ENCODE measurements at places on chromosomes 7 and 10. TPM values are rescaled to one million over a fixed set of nuclear protein-coding genes. Genes with fewer than 3 reads are reported as not detected.

DNA sequence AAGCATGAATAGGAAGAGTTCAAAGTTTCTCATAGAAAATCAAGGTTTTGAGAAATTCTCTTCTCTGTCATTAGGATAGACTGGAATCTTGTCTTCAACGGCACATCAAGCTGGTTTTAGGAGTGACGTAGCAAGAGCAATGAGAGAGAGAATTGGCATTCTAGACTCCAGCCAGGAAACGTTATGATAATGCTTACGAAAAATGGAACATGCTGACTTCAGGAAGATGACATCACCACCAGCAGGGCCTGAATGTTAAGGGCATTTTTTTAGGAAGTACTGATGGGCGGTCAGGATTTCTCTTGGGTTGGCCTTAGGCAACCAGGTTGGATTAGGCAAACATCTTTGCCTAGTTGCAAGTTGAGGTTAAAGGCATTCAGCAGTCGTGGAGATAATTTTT is 213.2 kb upstream of the CTBP2 start:
- no peak overlapping the region for H3K27ac ChIP-seq
- no peaks in the 10 kb centered on the region for H3K4me1 ChIP-seq
- peaks cover 7% of the 10 kb centered on the region for H3K27me3 ChIP-seq
- DNase-seq, result no peak

GRCh38 chr7:46685051-46685450 is 764.0 kb upstream of the IGFBP3 start:
- no peaks in the 10 kb centered on the region for H3K27me3 ChIP-seq
- H3K4me1 ChIP-seq, result no peaks in the 10 kb centered on the region
- no peak overlapping the region for H3K4me3 ChIP-seq
- no peak overlapping the region for H3K27ac ChIP-seq
- H3K36me3 ChIP-seq, result no peaks in the 10 kb centered on the region

DNA sequence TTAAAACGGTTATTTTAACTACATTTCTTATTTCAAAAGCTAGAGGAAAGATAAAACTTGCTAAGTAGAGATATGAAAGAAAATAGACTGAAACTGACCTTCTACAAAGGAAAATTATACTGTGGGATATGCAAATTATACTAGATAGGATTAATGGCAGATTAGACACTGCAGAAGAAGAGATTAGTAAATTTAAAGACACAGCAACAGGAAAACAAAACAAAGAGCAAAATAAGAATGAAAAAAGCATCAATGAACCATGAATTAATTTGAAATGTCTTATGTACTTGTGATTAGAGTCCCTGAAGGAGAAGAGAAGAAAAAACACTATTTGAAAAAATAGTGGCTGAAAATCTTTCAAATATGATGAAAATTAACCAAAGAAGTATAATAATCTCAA is 52.3 kb downstream of the RNF32 start:
- H3K4me1 ChIP-seq, result peaks cover 5% of the 10 kb centered on the region
- H3K27ac ChIP-seq, result no peak overlapping the region
- H3K4me3 ChIP-seq, result no peak overlapping the region
- peaks cover 50% of the 10 kb centered on the region for H3K36me3 ChIP-seq
- no peak for DNase-seq

ATG9B gene
- 12.3 TPM for total RNA-seq

GRCh38 chr10:101089520-101090299 is 27.9 kb downstream of the KAZALD1 start:
- H3K27ac ChIP-seq, result no peak overlapping the region
- H3K4me1 ChIP-seq, result no peaks in the 10 kb centered on the region
- H3K27me3 ChIP-seq, result peaks cover 58% of the 10 kb centered on the region
- no peaks in the 10 kb centered on the region for H3K36me3 ChIP-seq
- no peak overlapping the region for H3K4me3 ChIP-seq

DNA sequence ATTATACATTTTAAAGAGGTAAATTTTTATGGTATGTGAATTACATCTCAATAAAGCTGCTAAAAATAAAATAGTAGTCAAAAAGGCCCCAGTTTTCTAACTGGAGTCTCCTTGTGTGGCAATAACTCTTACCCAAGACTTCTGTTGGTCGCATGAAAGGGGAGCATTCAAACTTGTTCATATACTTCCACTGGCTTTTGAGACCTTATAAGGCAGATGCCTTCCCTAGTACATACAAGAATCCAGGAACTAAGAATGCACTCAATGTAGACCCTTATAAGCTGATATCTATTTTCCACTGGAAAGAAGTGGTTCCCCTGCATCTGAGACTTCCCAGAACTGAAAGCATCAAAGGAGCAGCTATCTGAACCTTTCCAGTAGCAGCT is 13.0 kb downstream of the BCAP29 start:
- DNase-seq, result no peak
- peaks cover 3% of the 10 kb centered on the region for H3K4me1 ChIP-seq
- H3K27ac ChIP-seq, result no peak overlapping the region
- no peaks in the 10 kb centered on the region for H3K27me3 ChIP-seq

GRCh38 chr10:100339236-100339635 is 7.8 kb upstream of the SCD start:
- DNase-seq, result no peak
- H3K27ac ChIP-seq, result peak overlapping the region; percentile 8
- H3K4me1 ChIP-seq, result peaks cover 14% of the 10 kb centered on the region
- no peak overlapping the region for H3K4me3 ChIP-seq
- H3K36me3 ChIP-seq, result no peaks in the 10 kb centered on the region
- no peaks in the 10 kb centered on the region for H3K27me3 ChIP-seq

- H3K27ac ChIP-seq, result no peak overlapping the region
- no peaks in the 10 kb centered on the region for H3K27me3 ChIP-seq
- no peaks in the 10 kb centered on the region for H3K36me3 ChIP-seq
- no peak for DNase-seq
- H3K4me3 ChIP-seq, result no peak overlapping the region
- H3K4me1 ChIP-seq, result no peaks in the 10 kb centered on the region
Observed at GRCh38 chr10:25261558-25261957, 86.8 kb downstream of the GPR158 start.

DNA sequence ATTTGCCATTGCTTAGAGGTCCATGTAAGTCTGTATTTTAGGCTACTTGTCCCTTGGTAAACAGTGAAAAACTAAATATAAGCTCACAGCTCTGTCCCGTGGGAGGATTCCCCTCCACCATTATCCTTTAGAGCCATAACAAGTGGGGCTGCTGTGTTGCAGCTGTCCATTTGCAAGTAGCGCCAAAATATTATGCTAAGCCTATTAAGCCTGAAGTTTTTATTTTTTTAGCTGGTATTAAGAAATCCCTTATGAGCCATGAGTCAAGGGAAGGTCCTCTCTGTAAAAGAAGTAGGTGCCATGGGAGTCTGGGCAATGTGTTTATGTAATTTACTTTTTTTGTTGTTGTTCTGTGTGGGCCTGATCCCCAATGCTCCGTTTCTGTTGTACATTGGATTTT is 183.9 kb downstream of the THSD7A start:
- no peak for DNase-seq
- no peaks in the 10 kb centered on the region for H3K27me3 ChIP-seq
